ENCODE measurements at places on chromosomes 3 and 15. TPM values are rescaled to one million over a fixed set of nuclear protein-coding genes. Genes with fewer than 3 reads are reported as not detected.
A peak's percentile ranks its signal among the peaks of the same experiment; 100 is the strongest.

DNA sequence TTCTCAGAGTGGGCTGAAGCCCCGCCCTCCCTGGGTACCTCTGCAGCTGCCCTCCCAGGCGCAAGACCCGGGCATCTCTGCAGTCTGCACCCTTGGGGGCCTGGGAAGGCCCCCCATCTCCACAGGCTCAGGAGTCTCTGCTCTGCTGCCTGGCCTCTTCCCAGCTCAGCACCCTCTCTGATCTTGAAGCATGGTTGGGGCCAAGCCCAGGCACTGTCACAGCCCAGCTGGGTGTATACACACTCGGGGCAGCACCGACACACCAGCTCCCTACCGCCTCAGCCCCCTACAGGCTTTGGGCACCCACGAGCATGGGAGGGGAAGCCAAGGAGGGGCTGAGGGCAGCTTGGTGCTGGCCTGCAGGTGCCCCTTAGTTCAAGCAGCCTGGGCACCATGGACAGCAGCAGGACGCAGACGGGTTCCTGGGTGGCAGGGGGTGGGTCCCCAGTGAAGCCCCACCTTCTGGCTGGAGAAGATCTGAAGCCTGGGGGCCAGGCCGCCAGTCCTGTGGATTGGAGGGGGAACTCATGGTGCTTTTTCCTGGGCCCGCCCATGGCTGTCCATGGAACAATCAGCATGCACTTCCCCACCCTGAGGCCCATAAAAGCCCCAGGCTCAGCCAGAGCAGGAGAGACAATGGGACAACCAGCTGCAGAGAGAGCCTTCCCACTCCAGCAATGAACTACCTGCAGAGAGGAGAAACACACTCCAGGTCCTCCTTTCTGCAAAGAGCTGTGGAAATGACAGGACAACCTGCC, 170.6 kb downstream of the TJP1 start:
- DNase-seq, result no peak

DNA sequence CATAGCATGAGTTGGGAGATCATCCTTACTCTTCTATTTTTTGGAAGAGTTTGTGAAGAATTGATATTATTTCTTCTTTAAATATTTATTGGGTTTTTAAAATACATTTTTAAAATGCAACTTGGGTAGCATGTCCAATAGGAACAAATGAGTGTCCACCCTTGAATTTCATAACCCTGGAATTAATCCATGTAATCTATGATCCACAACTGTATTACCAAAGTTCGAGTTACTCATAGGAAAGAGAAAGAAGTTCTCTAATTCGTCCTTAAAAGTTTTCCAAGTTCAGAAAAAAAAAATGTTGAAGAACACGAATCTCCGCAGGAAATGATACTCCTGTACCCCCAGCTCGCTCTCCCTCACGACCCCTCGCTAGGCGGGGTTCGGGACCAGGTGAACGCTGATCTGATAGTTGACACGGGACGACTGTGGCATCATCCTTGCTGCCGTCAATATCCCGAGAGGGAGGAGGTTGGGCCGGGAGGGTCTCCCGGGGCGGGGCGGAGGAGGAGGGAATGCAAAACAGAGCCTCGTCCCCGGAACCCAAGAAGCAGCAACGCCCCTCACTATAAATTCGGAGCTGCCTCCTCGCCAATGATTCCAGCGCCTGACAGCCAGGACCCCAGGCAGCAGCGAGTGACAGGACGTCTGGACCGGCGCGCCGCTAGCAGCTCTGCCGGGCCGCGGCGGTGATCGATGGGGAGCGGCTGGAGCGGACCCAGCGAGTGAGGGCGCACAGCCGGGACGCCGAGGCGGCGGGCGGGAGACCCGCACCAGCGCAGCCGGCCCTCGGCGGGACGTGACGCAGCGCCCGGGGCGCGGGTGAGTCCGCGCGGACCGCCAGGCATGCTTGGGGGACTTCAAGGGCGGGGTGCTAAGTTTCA, at the start of gene AGTR1:
AGTR1 (plus strand) TSS at position 598 of the 884 bp plus-strand sequence. CDS start 43,133 bp downstream, outside the sequence.
- DNase-seq, result peak; percentile 49

DNA sequence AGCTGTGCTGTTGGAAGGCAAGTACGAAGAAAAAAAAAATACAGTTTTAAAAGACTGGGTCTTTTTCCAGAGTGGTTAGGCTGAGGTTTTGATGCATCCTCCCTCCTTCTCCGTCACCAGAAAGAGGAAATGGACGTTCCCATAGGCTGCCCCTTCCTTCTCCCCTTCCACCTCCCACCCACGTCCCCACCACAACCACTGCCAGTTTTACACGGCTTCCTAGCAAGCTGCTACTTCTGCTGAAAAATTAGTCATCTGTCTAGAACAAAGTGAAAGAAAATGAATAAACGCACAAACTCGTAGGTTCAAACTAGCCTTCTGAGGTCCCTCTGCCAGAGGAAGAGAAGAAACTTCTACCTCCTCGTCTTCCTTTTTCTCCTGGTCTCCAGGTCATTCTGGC, 71.6 kb upstream of the RPL35A start:
- no peak for DNase-seq

GRCh38 chr3:61562721-61563312, 1.4 kb downstream of the PTPRG start:
- DNase-seq, result peak; percentile 44

ARPP21 gene
- 2.1 TPM for total RNA-seq

ZNF80 gene
- total RNA-seq, result not detected

CAV3 gene
- total RNA-seq, result not detected

COL8A1 gene
- 30.2 TPM for total RNA-seq

All from ureter (tissue), 1 donor.